Thoracic aorta (tissue), 2 donors: ENCODE measurements at places on chromosomes 7 and 10. TPM values are rescaled to one million over a fixed set of nuclear protein-coding genes. Genes with fewer than 3 reads are reported as not detected.
A peak's percentile ranks its signal among the peaks of the same experiment; 100 is the strongest.

DNA sequence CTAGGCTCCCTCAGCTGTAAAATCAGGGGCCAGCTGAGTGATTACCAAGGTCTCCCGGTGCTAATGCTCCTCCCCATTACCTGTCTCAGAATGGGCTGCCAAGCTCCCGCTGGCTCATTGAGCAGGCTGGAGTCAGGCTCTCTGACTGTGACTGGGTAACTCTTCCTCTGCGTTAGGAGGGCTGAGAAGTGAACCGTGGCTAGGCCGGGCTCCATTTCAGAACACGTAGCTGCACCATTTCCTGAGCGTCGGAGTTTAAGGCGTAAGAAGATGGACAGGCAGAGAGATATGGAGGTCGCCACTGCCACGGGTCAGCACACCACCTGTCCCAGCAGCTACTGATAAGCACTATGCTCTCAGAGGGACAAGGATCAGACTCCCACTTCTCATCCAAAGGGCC is 250.3 kb downstream of the TCERG1L start:
- H3K27ac ChIP-seq, result no peak overlapping the region
- H3K36me3 ChIP-seq, result no peaks in the 10 kb centered on the region
- no peak overlapping the region for H3K4me3 ChIP-seq
- H3K27me3 ChIP-seq, result no peaks in the 10 kb centered on the region
- DNase-seq, result no peak

- H3K36me3 ChIP-seq, result no peaks in the 10 kb centered on the region
- no peak for DNase-seq
- no peak overlapping the region for H3K4me3 ChIP-seq
- H3K4me1 ChIP-seq, result no peaks in the 10 kb centered on the region
- no peak overlapping the region for H3K27ac ChIP-seq
Observed at GRCh38 chr7:36571190-36571560, 153.1 kb downstream of the AOAH start.

Gene LLCFC1
- not detected for total RNA-seq

DNA sequence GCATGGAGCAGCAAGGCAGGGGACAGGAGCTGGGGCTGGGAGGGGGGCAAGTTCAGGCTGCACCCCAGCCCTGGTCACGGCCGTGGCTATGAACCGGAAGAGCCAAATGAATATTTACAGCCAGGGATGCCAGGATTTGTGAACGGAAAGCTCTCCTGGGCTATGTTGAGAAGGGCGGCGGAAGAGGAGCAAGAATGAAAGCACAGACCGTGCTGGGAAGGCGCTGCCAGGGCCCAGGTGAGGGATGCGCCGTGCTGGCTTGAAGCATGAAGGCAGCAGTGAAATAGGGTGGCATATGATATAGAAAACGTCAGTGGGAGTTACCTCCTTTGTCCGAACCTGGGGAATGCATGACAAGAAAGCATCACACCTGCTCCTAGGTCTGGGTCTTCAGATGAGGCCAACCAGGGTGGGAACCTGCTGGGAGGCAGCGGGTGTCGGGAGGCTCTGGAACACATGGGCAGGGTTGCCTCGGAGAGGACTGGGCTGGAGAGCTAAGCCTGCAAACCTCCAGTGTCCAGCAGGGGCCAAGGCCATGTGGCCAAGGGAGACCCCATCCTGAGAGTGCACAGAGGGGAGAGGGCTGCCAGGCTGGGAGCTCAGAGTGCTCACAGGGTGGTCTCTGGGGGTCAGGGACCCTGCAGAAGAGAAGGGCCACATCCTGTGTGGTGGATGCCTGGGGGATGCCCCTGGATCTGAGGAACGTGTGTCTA is 120.6 kb upstream of the TCERG1L start:
- H3K4me1 ChIP-seq, result no peaks in the 10 kb centered on the region
- H3K4me3 ChIP-seq, result no peak overlapping the region
- H3K27me3 ChIP-seq, result no peaks in the 10 kb centered on the region
- no peak for DNase-seq
- no peaks in the 10 kb centered on the region for H3K36me3 ChIP-seq

Gene HOXA11
- 3.7 TPM for total RNA-seq

- H3K27me3 ChIP-seq, result no peaks in the 10 kb centered on the region
- H3K27ac ChIP-seq, result no peak overlapping the region
- no peaks in the 10 kb centered on the region for H3K36me3 ChIP-seq
- H3K4me3 ChIP-seq, result peak overlapping the region; percentile 28
Observed at GRCh38 chr7:2617325-2617905, 14.4 kb upstream of the TTYH3 start.

Gene AQP1
- total RNA-seq, result 1,768 TPM

DNA sequence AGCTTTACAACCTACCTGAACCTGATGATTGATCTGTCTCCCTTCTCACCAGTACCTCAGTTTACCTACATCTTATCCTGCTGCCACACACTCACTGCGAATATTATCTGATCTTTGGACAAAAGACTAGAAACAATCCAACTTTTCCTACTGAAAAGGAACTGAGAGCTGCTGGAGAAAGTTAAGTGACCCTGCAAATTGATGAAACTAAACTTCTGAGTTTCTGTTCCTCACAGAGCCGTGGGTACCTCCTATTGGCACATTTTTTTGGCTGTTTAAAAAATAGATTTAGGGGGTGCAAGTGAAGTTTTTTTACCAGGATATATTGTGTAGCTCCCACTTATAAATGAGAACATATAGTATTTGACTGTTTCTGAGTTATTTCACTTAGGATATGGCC is 66.0 kb upstream of the STARD3NL start:
- no peak overlapping the region for H3K27ac ChIP-seq
- H3K4me3 ChIP-seq, result no peak overlapping the region
- no peaks in the 10 kb centered on the region for H3K27me3 ChIP-seq
- no peak for DNase-seq
- H3K4me1 ChIP-seq, result no peaks in the 10 kb centered on the region
- no peaks in the 10 kb centered on the region for H3K36me3 ChIP-seq

DNA sequence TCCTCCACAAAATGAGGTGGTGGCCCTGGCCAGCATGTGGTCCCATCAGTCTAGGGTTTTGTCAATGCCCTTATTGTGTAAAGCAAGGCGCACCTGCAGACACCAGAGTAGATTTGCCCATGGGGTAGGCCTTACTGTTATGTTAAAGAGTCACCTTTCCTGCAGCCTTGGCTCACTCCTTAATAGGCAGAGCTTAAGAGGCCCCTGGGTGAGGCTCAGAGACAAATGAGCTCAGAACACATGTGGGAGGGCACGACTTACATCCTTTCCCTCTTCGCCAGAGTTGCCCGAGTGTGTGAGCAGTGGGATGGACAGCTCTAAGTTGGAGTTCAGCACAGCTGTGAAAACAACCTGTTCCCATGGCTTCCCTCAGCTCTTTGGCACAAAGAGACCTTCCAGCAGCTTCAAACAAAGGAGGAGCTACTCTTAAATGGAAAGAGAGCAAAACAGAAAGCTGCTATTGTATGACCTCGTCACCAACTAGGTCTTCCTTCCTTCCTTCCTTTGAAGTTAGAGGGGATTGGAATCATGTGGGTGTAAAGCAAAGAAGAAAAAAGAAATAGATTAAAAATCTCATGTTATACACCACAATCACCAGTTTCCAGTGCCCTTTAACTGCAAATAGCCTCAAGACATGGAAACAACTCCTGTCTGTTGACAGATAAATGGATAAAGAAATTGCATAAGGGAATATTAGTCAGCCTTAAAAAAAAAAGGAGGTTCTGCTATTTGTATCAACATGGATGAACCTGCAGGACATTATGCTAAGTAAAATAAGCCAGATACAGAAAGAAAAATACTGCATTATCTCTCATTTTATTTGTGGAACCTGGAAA is 11.9 kb upstream of the XPNPEP1 start:
- DNase-seq, result no peak
- H3K4me1 ChIP-seq, result peaks cover 34% of the 10 kb centered on the region
- no peak overlapping the region for H3K27ac ChIP-seq
- H3K27me3 ChIP-seq, result no peaks in the 10 kb centered on the region
- H3K36me3 ChIP-seq, result no peaks in the 10 kb centered on the region

DNA sequence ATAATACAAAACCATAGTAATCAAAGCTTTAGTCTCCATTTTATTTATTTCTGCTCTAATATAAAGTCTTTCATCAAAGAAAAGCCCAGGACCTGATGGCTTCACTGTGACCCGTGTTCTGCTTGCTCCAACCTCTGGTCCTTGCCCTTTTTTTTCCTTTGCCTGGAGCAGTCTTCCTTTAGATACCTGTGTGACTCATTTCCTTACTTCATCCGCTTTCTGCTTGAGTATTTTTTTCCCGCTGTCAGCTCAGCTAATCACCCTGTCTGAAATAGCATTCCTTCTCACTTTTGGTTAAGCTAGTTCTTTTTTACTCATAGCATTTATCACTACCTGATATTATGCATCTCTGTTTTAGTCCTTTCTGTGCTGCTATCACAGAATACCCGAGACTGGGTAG is 194.8 kb downstream of the ABCA13 start:
- H3K27me3 ChIP-seq, result no peaks in the 10 kb centered on the region
- no peak overlapping the region for H3K4me3 ChIP-seq
- H3K36me3 ChIP-seq, result no peaks in the 10 kb centered on the region
- H3K27ac ChIP-seq, result no peak overlapping the region
- no peaks in the 10 kb centered on the region for H3K4me1 ChIP-seq
- no peak for DNase-seq

GRCh38 chr7:119783799-119784198 is 489.2 kb upstream of the KCND2 start:
- H3K27ac ChIP-seq, result no peak overlapping the region
- no peak overlapping the region for H3K4me3 ChIP-seq

GRCh38 chr7:94393246-94394108 is 1.2 kb upstream of the COL1A2 start:
- H3K27me3 ChIP-seq, result no peaks in the 10 kb centered on the region
- peak overlapping the region; percentile 74 for H3K4me3 ChIP-seq
- peaks cover 14% of the 10 kb centered on the region for H3K4me1 ChIP-seq
- peak overlapping the region; percentile 93 for H3K27ac ChIP-seq
- no peaks in the 10 kb centered on the region for H3K36me3 ChIP-seq
- no peak for DNase-seq

DNA sequence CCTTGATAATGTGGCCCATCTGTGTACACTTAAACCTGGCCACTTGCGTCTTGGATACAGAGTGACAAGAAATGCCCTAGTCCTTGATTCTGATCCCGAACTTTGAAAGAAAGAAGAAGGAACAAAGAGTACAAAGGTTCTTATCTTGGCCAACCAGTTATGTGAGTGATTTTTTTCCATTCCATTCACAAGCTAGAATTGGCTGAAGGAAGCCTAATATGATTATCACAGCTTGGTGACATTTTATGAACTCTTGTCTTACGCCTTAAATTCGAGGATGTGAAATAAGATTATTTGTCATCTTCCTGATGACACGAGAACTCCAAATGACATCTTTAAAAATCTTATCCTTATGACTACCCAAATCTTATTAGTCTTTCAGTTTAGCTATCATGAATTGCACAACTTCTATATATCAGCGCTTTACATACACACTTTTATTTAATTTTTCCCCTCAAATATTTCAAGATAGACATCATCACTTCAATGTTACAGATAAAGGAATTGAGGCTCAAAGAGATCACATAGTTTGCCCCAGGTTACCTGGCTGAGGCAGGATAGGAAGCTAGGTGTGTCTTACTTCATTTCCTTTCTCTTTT is 13.0 kb upstream of the SP4 start:
- H3K4me3 ChIP-seq, result no peak overlapping the region
- H3K27ac ChIP-seq, result no peak overlapping the region
- H3K4me1 ChIP-seq, result no peaks in the 10 kb centered on the region

Gene DEPP1
- total RNA-seq, result 473 TPM

Gene CCDC172
- total RNA-seq, result not detected
